Coronary artery (tissue), 2 donors: ENCODE measurements at places on chromosomes 3 and 15.

- no peak for DNase-seq
Observed at GRCh38 chr3:62570888-62571287, 197.5 kb upstream of the FEZF2 start.

DNA sequence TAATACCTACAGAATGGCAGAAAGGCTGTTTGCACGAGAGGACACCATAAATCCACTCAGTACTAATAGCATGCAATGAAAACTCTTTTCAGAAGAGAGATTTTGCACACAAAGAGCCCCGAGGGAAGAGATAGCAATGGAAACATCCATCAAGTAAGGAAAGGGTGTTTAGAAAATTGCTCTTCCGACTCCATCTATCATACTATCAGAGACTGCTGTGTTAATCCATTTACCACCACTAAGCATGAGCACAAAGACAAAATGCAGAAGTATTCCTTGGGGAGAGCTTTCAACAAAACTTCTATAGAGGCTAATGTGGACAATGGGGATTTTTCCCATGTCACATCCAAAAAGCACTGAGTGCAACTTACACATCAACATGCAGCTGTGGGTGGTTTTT lies 72.1 kb upstream of the PLAAT1 start:
- no peak for DNase-seq

DNA sequence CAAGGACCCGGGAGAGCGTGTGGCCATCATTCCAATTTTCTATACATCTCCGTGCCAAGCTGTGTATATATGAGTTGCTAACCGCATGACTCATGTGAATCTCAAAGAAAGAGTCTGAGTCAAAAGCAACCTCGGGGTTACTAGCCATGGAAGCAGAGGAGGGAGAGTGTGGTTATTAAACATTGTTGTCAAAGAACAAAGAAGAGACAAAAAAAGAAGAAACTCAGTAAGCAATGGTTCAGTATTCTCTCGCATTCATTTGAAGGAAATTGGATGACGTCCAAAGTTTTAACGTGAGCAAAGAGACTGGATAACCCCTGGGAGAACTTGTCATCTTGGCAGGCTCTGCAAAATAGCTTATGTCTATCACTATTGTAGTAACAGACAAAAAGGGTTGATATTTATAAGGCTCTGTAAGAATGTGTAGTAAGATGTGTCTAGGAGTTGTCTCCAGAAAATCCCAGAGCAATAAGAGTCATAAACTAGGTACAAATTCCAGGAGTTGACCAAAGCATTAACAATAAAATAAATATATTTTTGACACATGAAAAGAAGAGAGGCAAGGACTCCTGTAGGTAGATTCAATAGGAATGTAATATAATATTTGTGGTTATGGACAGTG lies 52.8 kb upstream of the GRM7 start:
- DNase-seq = no peak

- no peak for DNase-seq
Observed at GRCh38 chr15:57806003-57806402, 99.5 kb downstream of the POLR2M start.
